Glomerular endothelial cell (primary cell): ENCODE measurements at places on chromosomes 1 and 21. TPM values are rescaled to one million over a fixed set of nuclear protein-coding genes. Genes with fewer than 3 reads are reported as not detected.
A peak's percentile ranks its signal among the peaks of the same experiment; 100 is the strongest.

The SLC30A2 gene
- not detected in 2 replicates for total RNA-seq

DNA sequence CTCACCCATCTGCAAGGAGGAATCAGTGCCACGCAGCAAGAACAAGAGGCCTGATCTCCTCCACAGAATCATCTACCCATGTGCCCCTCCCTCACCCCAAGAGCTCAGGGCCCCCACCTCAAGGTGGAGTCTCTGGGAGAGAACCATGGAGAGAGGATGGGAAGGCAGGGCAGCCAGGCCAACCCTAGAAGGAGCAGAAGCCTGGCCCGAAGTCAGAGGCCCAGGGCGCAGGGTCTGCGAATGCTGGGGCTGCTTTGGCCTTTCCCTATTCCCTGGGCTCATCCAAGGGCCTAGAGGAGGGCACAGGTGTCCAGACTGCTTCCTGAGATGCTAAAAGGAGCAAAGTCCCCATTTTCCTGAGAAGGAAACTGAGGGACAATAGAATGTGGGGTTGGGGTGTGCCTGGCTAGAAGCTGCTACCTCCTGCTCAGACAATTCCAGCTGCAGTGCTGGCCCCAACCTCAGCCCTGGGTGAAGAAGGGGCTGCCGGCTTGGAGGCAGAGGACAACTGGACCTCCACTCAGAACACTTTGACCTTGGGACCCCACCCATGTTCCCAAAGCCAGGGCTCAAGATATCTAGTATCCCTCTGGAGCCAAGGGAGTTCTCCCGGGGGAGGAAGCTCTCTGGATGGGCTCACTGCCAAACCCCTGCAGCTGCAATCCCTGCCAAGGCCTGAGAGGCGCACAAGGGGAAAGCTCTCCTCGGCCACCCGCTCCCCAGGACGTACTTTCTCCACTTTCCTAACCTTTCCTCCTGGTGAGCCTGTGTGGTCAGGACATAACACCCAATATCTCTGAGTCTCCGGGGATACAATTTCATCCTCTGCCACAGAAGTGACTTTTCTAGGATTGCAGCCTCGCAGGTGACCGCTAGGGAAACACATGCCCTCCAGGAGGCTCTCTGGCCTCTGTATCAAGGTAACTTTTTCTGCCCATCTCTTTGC is 16.6 kb upstream of the LEMD1 start:
- no peak for DNase-seq

DNA sequence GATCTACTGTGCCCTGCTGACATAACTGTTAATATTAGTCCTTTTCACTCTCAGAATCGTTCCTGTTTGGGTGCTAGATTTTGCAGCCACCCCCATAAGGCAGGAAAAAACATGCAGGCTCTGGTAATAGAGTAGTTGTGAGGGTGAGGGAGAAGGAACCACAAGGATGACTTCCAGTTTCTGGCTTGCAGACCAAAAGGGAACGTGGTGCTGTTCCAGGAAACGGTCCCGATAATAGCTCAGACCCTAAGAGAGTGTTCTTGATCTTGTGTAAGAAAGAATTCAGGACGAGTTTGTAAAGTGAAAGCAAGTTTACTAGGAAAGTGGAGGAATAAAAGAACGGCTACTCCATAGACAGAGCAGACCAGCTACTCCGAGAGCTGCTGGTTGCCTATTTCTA is 50.7 kb upstream of the RHOU start:
- no peak for DNase-seq

The LCE1C gene
- total RNA-seq = not detected in 2 replicates

- no peak for DNase-seq
These were observed 311.3 kb upstream of the ZP4 start for GRCh38 chr1:238201992-238202391.

DNA sequence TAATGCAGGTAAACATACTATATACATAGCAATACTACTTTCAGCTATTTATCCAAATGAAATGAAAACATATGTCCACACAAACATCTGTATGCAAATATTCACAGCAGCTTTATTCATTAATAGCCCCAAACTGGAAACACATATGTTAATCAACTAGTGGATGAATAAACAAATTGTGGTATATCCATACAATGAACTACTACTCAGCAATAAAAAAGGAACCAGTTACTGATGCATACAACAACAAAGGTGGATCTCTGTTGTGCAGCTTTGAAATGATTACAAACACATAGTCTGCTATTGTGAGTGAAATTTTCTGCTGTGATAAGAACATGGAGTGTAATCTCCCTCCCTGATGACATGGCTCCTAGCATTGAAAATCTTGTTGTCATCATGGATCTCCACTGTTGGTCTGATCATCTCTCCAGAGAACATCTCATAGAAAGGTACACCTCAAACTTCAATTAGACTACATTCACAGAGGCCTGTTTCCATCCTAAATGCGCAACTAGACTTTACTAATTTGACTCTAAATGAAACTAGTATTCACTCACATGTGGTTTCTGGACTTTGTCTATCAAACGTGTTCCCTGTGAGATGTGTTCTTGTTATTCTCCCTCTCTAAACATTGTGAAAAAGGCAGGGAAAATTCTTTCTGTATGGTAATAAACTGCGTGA is 10.7 kb downstream of the INTS7 start:
- DNase-seq = no peak

GRCh38 chr1:201080135-201080534 is 32.1 kb downstream of the CACNA1S start:
- DNase-seq = no peak

- DNase-seq = no peak
These were observed 3.0 kb upstream of the TMEM35B start for GRCh38 chr1:34988147-34988546.

The MAP10 gene
- 1.3 TPM in 2 replicates for total RNA-seq

GRCh38 chr1:89989799-89990198 is 5.1 kb upstream of the ZNF326 start:
- no peak for DNase-seq

- DNase-seq = no peak
These were observed 613.3 kb downstream of the AJAP1 start for GRCh38 chr1:5267603-5268235.

- DNase-seq = no peak
These were observed 14.5 kb downstream of the SLC6A17 start for GRCh38 chr1:110164725-110165350.

The METTL13 gene
- 31.8 and 33.7 TPM in 2 replicates for total RNA-seq

GRCh38 chr1:20367116-20367585 is 76.5 kb downstream of the VWA5B1 start:
- DNase-seq = no peak

The TNFAIP8L2 gene
- total RNA-seq = not detected in 2 replicates

GRCh38 chr1:210695026-210695425 is 366.3 kb downstream of the HHAT start:
- DNase-seq = no peak

GRCh38 chr1:32394141-32394889 is at the start of gene BSDC1:
Gene BSDC1 (minus strand): TSS chr1:32394441. CDS start chr1:32394414, 27 bp downstream.
- peak; percentile 98 for DNase-seq

DNA sequence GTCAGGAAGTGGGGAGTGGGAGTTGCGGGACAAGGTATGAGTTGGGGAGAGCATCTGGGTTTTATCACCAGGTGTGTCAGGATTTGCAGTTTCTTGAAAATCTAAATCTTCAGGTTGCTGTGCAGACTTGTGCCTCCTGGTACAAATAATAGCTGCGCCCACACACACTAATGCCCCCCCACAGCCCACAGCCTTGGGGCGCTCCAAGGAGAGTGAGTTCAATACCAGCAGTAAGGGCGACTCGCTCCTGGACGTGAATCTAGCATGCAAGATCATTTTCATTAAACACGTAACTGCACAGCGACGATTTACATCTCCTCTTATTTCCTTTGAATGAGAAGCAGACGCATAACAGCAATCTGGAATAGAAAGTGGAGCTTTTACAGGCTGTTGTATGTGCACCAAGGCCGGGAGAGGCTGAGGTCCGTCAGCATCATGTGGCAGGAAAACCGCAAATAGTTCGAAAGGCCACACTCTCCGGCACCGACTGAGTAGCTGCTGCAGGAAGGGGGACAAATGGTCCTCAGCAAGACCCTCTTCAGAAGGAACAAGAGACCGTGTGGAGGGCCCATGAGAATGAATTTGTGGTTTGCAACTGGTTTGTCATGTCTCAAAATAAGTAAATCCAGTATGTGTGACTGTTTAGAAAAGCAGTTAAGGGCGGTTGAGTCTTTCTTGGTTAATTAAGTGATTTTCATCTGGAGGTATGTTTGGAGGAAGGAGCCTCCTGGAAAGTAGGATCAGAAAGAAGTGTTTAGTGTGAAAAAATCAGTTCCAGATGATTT is 439.5 kb downstream of the SMYD3 start:
- no peak for DNase-seq

DNA sequence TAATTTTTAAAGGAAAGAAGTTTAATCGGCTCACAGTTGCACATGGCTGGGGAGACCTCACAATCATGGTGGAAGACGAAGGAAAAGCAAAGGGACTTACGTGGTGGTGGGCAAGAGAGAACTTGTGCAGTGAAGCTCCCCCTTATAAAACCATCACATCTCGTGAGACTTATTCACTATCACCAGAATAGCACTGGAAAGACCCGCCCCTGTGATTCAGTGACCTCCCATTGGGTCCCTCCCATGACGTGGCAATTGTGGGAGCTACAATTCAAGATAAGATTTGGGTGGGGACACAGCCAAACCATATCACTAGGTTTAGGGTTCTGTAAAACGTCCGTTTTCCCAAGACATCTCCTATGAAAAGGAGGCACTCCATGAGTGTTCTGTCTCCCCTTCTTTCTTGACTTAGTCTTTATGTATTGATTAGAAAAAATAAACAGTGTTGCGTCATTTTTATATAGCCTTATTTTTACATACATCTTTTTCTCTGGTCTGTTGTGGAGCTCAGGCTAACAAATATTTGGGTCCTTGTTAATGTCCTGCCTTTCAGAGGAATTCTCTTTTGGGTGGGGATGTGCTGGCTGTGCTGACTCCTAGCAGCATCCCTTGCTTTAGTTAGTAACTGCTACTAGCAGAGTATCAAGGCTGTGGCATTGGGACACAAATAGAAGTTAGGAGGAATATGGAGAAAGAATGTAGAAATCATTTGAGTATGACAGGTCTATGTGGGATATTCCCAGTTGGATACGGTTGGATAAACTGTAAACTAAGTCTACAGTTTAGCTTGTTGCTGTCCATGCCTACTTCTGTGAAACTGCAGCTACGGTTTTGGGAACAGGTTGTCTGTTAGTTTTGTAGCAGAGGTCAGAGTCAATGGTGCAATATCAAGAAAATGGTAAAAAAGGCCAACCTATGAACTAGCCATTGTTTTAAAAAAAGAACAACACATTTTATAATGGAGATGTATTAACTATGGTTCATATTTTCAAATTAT is 23.5 kb downstream of the BACH1 start:
- DNase-seq = no peak

DNA sequence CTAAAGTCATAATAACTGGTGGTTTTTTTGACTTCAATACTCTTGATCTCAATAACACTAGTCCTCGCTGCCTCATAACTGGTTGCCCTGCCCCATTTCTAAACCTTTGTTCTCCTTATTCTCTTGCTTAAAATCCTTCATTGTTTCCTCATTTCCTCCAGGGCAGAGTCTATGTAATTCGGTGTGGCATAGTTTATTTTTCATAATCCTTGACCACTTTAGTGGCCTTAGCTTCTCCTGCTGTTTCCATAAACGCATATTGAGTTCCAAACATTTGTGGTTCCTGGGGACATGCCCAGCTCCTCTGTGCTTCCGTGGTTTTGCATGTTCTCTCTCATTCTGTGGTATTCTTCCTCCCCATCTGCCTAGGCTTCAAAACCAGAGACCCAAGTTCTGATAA is 19.0 kb upstream of the TLCD4 start:
- no peak for DNase-seq

- no peak for DNase-seq
These were observed 498.9 kb downstream of the ADGRL2 start for GRCh38 chr1:82299656-82300055.

DNA sequence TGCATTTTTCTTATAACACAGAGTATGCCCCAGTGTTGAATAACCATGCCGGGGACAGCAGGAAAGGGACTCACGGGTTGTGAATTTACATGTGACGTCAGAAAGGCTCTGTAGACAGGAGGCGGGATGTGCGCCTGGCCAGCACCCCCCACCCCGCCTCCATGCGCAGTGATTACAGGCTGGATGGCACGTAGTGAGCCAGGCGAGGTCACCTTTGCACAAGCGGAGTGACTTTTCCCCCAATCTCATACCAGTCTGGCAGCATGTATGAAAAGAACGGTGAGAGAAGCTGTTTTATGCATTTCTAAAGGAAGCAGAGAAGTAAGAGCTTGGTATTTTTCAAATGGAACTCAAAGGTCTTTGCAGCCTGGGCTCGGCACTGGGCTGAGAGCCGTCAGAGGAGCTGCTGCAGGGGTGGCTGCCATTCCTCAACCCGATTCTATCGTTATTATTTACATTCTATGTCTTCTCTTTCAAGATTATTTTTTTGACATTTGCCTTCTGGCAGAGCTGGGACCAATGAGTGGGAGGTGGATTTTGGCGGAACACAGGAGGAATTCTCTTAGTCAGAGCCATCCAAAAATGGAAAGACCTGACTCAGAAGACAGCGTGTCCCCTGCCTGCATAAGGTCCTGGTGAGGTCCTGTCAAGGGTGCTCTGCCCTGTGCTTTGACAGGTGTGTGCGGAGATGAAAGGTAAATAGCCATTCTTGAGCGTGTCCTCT is 115.6 kb upstream of the SLC45A1 start:
- DNase-seq = no peak

DNA sequence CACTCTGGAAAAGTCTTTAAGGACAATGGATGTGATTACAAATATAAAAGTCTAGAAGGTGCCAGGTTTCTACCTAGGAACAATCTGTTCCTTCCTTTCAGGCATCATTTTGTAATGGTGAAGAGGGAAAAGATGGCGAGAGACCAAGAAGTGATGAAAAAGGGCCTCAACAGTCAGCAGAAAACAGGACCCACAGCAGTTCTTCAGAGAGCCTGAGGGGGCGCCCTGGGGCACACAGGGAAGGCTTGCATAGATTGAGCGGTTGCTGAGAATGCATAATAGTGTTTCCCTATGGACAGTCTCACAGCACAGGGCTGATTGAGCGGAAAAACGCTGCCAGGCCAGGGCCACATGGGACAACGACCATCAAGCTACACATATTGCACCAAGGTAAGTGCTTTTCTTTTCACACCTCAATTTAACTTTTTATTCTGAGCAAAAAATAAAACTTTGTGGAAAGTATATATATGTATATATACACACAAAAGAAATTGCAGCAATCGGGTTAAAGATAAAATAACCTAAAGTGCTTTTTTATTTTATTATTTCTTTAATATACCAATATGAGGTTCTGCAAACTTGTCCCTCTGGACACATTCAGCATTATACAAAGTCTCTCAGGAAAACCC is 3.1 kb upstream of the YRDC start:
- no peak for DNase-seq

GRCh38 chr1:161505686-161506085 is 429 bp downstream of the FCGR2A start:
- no peak for DNase-seq
